ENCODE measurements at places on chromosomes 7 and 10. TPM values are rescaled to one million over a fixed set of nuclear protein-coding genes. Genes with fewer than 3 reads are reported as not detected.

- no peak overlapping the region for H3K4me3 ChIP-seq
- H3K4me1 ChIP-seq = peaks cover 4% of the 10 kb centered on the region
Measured at GRCh38 chr10:124156524-124157260, 63.3 kb upstream of the CHST15 start.

TAC1 gene
- total RNA-seq = 0.50 TPM

GRCh38 chr10:3020881-3021280 is 46.5 kb upstream of the PFKP start:
- no peak overlapping the region for H3K27ac ChIP-seq
- H3K4me3 ChIP-seq = no peak overlapping the region

PDE6C gene
- not detected for total RNA-seq

DNA sequence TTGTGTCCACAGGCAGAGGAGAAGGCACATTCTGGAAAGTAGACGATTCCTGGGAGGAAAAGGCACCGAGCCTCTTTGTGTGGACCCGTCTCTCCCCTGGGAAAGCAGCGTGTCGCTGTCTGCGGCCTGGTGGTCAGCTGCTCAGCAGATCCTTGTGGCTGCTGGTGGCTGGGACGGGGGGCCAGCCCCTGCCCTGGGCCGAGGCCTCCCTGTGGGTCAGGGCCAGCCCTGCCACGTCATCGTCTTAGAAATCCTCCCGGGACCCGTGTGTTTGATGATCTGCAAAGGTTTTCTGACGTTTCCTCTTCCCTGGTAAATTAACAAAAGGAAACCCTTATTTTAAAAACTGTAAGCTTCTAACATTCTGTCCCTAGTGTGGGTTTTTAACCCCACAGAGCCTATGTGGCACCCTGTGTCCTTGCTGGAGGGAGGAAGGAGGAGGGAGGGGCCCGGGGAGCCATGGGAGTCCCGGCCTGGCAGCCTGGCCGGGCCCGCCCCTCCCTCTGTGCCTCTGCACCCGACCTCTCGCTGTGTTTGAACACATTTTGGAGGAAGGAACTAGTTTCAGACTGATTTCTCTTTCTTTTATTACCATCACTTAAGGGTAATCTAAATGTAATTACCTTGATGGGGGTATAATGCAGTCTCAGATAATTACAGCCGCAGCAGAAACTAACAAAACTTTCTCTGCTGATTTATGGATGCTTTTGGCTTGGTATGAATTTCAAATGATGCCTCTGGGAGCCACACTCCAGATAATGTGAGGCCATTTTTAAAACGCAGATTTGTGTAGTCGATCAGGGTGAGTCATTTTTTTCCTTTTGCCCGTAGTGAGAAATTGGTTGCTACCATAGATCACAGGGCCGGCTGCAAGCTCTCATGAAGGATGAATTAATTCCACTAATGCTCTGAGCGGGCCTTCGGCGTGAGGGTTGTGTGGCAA is 85.5 kb downstream of the NKX6-2 start:
- DNase-seq = no peak
- peak overlapping the region; percentile 30 for H3K27ac ChIP-seq
- H3K4me3 ChIP-seq = no peak overlapping the region
- no peaks in the 10 kb centered on the region for H3K36me3 ChIP-seq

DNA sequence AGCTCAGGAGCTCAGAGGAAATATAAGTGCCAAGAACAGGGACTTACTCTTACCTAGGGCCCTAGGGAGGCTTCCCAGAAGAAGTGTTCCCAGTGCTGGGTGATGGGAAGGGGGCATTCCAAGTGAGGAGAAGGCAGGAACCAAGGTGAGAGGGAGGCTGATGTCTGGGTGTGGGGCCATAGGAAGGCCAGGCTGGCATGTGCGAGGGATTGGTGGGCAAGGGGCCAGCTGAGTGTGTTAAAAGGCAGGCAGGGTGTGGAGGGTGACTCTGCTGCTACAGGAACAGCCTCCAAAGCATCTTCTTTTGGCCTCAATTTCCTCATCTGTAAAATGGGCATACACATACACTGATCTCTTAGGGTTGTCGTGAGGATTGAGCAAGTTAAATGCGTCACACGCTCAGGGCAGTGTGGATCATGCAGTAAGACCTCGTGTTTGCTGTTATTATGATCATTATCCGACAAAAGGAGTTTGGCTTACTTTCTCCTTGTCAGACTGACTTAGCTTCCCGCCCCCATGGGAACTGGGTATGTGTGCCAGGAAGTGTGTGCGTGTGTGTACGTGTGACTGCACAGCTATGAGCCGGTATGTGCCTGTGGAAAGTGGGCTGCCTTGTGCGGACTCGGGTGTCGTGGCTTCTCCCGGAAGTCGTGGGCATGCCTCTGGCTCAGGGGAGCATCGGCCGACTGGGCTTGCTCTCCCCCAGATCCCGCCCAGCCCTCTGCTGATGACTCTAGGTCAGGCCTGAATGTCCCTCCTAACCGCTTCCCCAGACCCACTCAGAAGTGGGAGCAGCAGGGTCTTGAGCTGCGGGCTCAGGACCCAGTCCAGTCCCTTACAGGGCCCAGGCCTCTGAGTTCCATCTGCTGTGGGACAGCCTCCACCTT is 59.6 kb downstream of the NEURL1 start:
- no peaks in the 10 kb centered on the region for H3K4me1 ChIP-seq
- H3K4me3 ChIP-seq = no peak overlapping the region
- no peaks in the 10 kb centered on the region for H3K36me3 ChIP-seq
- no peak overlapping the region for H3K27ac ChIP-seq
- no peak for DNase-seq

- H3K4me3 ChIP-seq = no peak overlapping the region
- no peak for DNase-seq
- H3K36me3 ChIP-seq = no peaks in the 10 kb centered on the region
- H3K4me1 ChIP-seq = no peaks in the 10 kb centered on the region
- peaks cover 92% of the 10 kb centered on the region for H3K27me3 ChIP-seq
Measured at GRCh38 chr7:1241603-1242255, 9.1 kb downstream of the UNCX start.

- H3K27me3 ChIP-seq = no peaks in the 10 kb centered on the region
- H3K4me3 ChIP-seq = no peak overlapping the region
- H3K27ac ChIP-seq = no peak overlapping the region
- H3K4me1 ChIP-seq = no peaks in the 10 kb centered on the region
- H3K36me3 ChIP-seq = no peaks in the 10 kb centered on the region
Measured at GRCh38 chr10:29227201-29227600, 61.7 kb upstream of the LYZL1 start.

RSPH10B2 gene
- not detected for total RNA-seq

DNA sequence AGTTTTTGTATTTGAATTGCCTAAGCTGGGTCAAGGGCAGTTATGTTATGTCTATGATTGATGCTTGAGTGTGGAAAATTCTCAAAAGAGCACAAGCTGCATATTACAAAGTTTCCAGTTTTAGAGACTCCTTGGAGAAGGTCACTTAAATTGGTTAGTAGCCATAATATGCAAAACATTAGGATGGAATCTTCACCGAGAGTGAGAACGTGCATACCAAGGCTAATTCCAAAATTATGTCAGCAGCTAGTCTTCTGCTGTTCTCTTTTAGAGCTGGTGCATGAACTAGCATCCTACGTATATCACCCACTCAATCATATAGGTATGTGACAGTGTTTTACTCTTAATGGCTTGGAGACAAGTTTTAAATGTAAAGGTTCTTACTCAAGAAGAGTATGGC is 49.2 kb downstream of the MKX start:
- no peaks in the 10 kb centered on the region for H3K36me3 ChIP-seq
- no peaks in the 10 kb centered on the region for H3K4me1 ChIP-seq
- DNase-seq = no peak
- no peaks in the 10 kb centered on the region for H3K27me3 ChIP-seq

DNA sequence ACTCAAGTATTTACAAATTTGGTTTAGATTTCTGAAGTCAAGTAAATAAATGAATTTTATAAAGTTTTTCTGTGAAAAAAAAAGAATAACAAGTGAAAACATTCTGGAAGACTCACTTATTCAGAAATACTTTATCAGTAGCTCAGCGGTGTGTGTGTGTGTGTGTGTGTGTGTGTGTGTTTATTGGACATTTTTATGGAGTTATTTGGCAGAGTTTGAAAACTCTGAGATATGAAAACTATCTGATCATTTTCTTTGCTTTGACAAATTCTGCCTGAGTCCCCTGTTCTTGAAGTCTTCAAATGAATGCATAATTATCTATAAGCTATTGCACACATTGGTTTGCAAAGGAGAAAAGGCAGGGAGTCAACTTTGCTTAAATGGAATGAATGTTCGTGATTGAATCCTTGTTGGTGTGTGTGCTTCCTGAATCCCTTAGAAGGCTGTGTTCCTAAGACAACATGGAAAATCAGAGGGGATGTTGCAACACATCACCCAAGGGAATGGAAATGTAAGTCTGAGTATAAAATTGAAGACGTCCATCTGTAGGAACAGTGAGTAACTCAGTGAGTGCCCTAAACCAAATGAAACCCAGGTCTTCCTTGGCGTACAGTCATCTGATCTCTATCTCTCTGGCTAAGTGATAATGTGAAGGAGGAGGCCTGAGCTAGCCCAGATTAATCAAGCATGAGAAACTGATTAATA is 160.9 kb downstream of the REEP3 start:
- H3K4me3 ChIP-seq = no peak overlapping the region
- H3K4me1 ChIP-seq = no peaks in the 10 kb centered on the region
- H3K27me3 ChIP-seq = no peaks in the 10 kb centered on the region
- no peaks in the 10 kb centered on the region for H3K36me3 ChIP-seq

DNA sequence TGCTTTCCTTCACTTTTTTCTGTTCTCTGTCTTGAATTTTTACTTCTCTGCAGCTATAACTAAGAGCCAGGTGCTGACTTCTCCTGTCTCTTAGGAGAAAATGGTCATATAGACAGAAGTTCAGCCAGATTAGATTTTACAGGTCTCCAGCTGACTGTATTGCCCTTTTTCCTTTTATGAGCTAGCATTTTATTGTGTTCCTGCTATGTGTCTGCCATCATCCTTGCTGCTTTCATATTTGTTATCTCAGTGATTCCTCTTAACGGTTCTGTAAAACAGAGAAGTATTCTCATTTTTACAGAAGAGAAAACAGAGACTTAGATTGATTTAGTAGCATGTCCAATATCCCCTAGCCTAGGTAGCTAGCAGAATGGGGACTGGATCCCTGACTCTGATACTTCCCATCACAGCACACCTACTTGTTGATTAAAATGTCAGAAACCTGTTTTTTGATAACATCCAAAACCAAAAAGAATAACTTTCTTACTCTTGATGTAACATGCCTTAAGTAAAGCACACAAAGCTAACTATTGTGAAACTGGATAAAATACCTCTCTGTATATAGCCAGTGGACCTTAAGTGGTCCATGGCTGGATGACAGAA is 5.2 kb downstream of the KAT6B start:
- H3K4me3 ChIP-seq = no peak overlapping the region
- H3K27me3 ChIP-seq = no peaks in the 10 kb centered on the region
- peaks cover 8% of the 10 kb centered on the region for H3K4me1 ChIP-seq

DNA sequence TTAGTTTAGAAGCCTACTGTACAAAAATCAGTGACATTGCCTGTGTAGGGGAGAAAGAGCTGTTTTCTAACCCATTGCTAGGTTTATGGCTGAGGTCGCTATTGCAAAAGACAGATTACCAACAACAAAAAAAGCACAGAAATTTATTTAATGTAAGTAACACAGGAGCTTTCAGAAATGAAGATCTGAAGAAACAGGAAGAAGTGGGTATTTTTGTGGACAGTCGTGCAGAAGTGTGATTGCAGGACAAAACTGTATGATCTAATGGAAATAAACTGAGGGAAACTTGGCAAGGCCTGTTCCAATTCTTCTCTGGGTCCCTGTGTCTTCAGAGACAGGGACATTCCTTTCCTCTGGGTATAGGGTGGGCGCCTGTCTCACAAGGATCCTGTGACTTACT is 87.4 kb downstream of the APBB1IP start:
- no peak overlapping the region for H3K27ac ChIP-seq
- no peak for DNase-seq
- no peaks in the 10 kb centered on the region for H3K36me3 ChIP-seq

GPR37 gene
- 69.4 TPM for total RNA-seq

TMEM196 gene
- not detected for total RNA-seq

NPY4R2 gene
- 8.9 TPM for total RNA-seq

- H3K27me3 ChIP-seq = no peaks in the 10 kb centered on the region
- H3K27ac ChIP-seq = no peak overlapping the region
- DNase-seq = no peak
- H3K36me3 ChIP-seq = no peaks in the 10 kb centered on the region
Measured at GRCh38 chr7:27219821-27220220, 19.9 kb upstream of the HOXA13 start.

DNA sequence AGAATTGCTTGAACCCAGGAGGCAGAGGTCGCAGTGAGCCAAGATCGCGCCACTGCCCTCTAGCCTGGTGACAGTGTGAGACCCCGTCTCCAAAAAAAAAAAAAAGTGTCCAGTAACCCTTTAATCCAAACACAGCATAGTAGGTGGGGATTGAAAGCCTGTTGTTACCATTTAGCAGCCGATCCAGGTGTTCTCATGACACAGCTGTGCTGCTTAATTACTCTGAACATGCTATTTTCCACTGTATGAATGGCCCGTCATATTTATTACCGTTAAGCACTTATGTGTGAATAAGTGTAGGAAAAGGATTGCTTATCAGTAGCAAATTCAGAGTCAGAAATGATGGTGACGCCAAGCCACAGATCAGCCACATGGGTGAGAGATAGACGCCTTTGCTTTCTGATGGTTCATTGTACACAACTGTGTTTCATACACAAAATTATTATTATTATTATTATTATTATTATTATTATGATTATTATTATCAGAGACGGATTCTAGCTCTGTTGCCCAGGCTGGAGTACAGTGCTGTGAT is 11.6 kb upstream of the ORAI2 start:
- H3K36me3 ChIP-seq = no peaks in the 10 kb centered on the region
- no peak for DNase-seq
- no peaks in the 10 kb centered on the region for H3K4me1 ChIP-seq
- no peak overlapping the region for H3K4me3 ChIP-seq
- H3K27ac ChIP-seq = no peak overlapping the region

GRCh38 chr10:15433850-15434537 is 62.9 kb upstream of the FAM171A1 start:
- DNase-seq = peak; percentile 40
- H3K4me1 ChIP-seq = no peaks in the 10 kb centered on the region
- no peak overlapping the region for H3K27ac ChIP-seq
- H3K27me3 ChIP-seq = no peaks in the 10 kb centered on the region
- H3K4me3 ChIP-seq = peak overlapping the region; percentile 24
- no peaks in the 10 kb centered on the region for H3K36me3 ChIP-seq

DNA sequence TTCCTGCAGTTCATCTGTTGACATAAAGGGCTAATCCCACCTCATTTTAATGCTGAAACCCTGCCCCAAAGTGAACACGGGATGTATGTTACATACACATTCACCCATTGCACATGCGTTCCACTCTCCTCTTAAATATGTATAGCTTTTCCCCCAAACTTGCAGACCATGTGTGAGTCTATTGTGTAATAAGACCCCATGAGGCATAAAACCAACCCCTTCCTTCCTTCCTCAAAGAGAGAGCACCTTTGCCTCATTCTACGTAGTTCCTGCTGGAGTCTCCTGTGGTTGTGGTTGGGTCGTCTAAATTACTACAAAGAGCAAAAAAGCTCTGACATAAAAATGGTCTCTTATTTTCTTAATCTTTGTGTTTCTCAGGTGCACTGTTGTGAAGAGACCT is 345.7 kb upstream of the KLF6 start:
- no peak for DNase-seq
- no peak overlapping the region for H3K4me3 ChIP-seq
- H3K36me3 ChIP-seq = no peaks in the 10 kb centered on the region
- no peaks in the 10 kb centered on the region for H3K4me1 ChIP-seq
